Fibroblast of villous mesenchyme (primary cell): ENCODE measurements at places on chromosomes 13 and 19.

DNA sequence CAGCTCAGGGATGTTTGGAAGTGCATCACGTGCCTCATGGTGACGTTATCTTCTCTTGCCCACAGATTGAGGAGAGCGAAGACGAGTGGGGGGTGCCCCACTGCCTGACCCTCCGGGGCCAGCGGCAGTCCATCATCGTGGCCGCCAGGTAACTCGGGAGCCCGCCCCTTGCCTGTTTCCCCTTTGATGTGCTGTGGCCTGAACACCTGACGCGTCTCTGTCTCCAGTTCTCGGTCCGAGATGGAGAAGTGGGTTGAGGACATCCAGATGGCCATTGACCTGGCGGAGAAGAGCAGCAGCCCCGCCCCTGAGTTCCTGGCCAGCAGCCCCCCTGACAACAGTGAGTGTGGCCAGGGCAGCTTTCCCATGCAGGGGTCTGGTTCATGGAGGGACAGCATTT is 137.0 kb downstream of the STK24 start:
- DNase-seq = no peak

DNA sequence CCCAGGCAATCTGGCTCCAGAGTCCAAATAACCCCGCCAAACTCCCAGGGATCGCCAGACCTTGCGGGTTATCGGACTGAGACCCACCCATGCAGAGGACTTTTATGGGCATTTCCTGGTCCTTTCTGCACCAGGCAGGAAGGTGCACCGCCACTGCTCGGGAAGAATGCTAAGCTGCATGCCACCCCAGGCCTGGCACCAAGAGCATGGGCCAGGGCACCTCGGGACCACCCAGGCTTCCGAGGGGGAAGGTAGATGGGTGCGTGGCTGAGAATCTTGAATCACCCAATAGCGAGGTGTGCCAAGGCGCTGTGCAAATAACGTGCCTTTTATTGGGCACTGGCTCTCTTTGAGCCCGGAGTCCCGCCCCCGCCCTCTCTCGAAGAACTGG is 422 bp upstream of the ZNF575 start:
- DNase-seq = peak; percentile 45

- no peak for DNase-seq
Observed at GRCh38 chr19:33280351-33280921, 21.9 kb downstream of the CEBPA start.

DNA sequence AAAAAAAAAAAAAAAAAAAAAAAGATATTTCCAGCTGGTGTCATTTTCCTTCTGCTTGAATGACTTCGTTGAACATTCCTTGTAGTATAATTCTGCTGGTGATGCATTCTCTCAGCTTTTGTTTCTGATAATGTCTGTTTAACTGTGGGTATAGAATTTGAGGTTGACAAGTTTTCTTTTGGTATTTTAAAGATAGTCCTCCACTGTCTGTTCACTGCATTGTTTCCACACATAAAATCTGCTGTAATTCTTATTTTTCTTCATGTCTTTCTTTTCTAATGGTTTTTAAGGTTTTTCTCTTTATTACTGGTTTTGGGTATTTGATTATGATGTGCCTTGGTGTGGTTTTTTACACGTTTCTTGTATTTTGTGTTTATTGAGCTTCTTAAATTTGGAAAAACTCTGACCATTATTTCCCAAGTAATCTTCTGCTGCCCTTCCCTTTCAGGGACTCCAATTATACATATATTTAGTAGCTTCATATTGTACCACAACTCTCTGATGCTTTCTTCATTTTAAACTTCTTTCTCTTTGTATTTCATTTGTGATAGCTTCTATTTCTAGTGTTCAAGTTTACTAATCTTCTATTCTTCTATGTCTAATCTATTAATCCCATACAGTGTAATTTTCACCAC is 6.3 kb downstream of the EEF1AKMT1 start:
- no peak for DNase-seq

- DNase-seq = no peak
Observed at GRCh38 chr19:3462991-3463713, 17.2 kb downstream of the SMIM24 start.

DNA sequence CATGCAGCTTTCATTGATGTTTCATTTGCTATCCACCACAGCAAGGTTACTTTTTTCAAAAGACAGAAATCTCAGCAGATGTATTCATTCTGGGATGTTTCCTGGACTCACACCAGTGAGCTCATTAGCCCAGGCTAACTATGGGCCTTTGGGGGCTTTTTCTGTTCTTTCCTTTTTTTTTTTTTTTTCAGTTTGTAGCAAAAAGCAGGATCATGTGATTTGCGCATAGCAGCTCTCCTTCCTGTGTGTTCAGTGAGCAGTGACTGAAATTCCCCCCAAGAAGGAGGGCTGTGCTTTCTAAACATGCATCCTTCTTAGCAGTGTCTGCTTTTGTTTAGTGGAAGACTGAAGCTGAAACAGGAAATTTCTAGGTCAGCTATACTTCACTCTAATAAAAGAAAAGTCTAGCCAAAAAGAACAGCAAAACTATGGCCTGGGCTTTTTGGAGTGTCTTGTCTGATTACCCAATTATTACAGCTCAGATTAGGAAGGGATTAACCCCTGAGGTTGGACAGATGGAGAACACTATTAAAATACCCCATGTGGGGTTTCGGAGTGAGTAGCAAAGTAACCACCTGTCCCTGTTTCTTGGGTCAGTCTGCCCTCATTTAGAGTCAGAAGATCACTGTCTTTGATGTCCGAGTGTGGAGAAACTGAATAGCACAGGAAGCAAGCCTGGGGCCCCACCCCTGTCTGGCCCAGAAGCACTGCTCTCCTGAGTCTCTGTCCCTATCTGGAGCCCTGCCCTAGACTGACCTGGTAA is 8.9 kb upstream of the AMER2 start:
- no peak for DNase-seq

DNA sequence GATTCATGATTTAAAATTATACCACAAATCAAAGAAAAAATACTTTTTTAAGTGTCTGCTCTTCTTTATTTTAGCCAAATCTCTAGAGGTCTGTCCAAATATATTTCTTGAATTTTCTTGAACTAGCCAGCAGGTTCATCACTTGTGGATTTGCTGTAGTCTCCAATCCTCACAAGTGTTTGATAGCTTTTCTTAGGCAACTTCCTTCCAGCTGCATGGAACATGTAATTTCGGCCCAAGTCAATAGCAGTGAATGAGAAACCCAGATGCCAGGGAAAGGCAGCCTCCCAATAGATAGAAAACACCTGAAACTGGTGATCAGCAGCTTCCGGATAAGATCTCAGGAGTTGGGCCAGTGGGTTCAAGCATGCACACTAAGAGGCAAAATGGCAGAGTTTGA is 15.6 kb upstream of the RNASEH2B start:
- DNase-seq = no peak

GRCh38 chr19:1522061-1522460 is 1.8 kb upstream of the PLK5 start:
- DNase-seq = peak; percentile 14

- no peak for DNase-seq
Observed at GRCh38 chr13:95497381-95497807, 55.1 kb upstream of the CLDN10 start.

- peak; percentile 31 for DNase-seq
Observed at GRCh38 chr13:41813426-41813825, 147.5 kb downstream of the VWA8 start.

GRCh38 chr13:33168321-33168960 is 117.1 kb downstream of the STARD13 start:
- DNase-seq = no peak

DNA sequence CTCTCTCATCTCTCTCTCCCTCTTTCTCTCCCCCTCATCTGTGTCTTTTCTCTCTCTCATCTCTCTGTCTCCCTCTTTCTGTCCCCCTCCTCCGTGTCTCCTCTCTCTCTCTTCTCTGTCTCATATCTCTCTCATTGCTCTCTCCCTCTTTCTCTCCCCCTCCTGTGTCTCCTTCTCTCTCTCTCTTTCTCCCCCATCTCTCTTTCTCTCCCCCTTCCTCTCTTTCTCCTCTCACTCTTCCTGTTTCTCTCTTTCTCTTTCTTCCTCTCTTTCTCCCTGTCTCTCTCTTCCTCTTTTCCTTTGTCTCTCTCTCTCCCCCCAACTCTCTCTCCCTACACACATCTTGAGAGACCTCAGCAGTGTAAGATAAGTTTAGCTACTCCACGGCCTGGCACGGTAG is 4.9 kb upstream of the RDH13 start:
- DNase-seq = no peak

- no peak for DNase-seq
Observed at GRCh38 chr19:15048885-15049541, at the start of gene CASP14. Gene CASP14 (plus strand): TSS chr19:15049480. CDS start chr19:15052252, 2,772 bp downstream.

DNA sequence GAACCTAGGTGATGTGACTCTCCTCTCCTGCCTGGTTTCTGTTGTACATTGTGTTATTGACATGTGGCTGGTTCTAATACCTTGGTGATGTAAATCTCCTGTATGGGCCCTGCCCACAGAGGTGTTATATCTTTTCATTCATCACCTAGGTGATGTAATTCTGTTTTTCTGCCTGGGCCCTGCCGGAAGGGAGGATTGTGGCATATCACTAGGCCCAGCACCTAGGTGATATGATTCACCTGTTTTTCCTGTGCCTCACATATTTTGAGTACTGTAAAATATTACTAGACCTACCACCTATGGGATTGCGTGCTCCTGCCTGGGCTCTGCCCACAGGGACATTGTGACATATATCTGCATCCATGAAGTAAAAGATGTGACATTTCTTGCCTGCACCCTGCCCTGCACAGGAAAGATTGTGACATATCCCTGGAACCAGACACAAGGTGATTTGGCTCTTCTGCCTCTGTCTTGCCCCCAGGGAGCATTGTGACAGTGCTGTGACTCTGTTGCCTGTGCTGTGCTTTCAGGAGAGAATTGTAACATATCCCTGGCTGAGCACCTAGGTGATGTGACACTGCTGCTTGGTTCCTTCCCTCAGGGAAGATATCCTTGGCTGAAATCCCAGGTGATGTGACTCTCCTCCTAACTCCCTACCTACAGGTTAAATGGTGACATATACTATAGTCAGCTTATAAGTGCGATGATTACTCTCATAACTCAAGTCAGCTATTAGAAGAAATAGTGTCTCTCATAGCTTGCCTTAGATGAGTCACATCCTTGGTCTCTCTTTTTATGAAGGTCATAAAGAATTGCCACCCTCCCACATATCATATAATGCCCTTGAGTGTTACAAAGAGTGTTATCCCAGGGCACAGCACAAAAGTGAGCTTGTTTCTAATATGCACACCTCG is 13.3 kb upstream of the ZNF681 start:
- peak; percentile 17 for DNase-seq

- DNase-seq = peak; percentile 40
Observed at GRCh38 chr13:44068737-44069136, 189.0 kb downstream of the LACC1 start.

GRCh38 chr13:26474286-26474685 is 83.2 kb upstream of the WASF3 start:
- no peak for DNase-seq

- peak; percentile 70 for DNase-seq
Observed at GRCh38 chr13:30615866-30616541, 1.7 kb upstream of the USPL1 start.

- DNase-seq = no peak
Observed at GRCh38 chr19:8576273-8576993, 809 bp downstream of the MYO1F start.

DNA sequence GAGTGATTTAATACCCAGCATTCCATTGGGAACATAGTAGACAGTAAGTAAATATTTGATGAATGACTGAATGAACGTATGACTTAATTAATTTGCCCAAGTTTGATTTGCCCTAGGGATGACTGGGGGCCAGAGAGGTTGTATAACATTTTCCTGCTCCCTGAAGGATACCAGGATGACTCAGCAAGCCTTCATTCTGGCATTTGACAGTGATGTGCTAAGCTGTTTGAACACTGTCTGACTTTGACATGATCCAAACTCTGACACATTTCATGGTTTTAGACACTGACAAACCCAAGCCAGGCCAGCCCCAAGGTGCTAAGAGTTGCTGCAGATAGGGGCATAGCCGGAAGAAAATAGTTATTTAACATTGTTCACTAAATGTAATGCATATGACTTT is 53.4 kb upstream of the KLF12 start:
- DNase-seq = no peak

- peak; percentile 90 for DNase-seq
Observed at GRCh38 chr19:46913852-46914430, 53.1 kb downstream of the ARHGAP35 start.

DNA sequence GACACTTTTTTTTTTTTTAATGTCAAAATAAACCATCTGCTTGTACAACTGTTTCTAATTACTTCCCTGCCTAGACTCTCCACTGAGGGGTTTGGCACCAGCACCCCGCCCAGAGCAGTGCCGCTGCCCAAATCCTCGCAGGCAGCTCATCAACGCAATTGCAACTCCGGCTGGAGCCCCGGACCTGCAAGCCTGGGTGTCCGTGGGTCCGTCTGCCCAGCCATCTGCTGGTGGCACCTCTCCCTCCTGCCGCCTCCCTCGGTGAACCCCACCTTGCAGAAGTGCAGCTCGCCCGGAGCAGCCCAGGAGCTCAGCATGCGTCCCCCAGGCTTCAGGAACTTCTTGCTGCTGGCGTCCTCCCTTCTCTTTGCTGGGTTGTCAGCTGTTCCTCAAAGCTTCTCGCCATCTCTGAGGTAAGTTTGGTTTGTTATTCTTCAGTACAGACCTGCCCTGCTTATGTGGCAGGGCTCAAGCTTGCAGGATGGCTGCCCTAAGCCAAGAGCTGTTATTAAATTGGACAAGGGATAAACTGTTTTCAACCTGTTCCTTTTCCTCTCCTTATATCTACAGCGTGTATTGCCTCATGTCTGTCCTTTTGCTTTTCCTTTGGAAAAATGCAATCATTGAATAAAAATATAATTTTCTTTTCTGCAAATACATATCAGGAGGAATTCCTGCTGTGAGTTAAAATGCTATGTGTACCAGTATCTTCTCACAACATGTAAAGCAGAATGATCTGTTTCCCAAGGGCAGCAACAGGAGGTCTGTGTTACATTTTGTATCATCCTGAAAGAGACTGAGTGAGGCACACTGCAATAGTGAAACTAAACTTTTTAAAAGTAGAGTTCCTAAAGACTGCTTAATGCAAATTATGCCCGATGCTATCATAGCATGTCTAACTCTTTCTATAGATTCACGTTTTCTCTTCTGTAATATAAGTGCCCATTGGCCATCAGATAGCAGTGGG is at the start of gene ITGBL1:
Gene ITGBL1, plus strand, starts transcription at position 157 of the 967 bp plus-strand sequence. Its CDS starts 159 bp downstream, at position 316.
- DNase-seq = peak; percentile 50

DNA sequence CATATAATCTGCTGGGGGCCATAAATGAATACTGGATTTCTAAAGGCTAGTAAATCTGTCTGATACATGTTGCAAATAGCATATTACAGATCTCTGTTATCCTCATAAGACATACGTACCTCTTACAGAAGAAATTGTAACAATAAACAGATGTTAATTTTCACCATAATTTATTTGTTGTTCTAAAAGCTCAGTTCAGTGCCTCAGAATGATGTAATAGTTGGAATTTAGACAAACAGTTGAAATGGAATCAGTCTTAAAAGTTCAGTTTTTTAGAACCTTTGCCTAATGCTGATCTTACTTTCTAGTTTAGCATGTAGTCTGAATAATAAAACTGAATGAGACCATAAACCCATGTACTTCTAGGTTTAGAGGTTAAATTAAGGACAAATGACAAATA is 43.1 kb downstream of the B3GLCT start:
- DNase-seq = peak; percentile 40

GRCh38 chr19:18205200-18205892 is 1.5 kb upstream of the RAB3A start:
- peak; percentile 86 for DNase-seq
